ENCODE measurements at places on chromosomes 5 and 9.

GRCh38 chr9:33950371-33950770, 98.3 kb downstream of the UBAP2 start:
- DNase-seq: no peak

GRCh38 chr9:130313103-130313858, 47.7 kb downstream of the HMCN2 start:
- no peak for DNase-seq

DNA sequence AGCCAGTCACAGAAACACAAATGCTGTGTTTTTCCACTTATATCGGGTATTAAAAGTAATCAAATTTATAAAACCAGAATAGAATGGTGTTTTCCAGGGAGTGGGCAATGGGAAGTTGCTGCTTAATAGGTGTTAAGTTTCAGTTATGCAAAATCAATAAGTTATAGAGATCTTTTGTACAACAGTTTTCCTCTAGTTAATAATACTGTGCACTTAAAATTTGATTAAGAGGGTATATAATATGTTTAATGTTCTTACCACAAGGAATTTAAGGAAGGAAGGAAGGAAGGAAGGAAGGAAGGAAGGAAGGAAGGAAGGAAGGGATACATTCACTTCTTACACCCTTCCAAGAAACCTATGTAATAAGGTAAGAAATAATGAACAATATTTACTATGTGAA, 867.7 kb upstream of the CDH6 start:
- no peak for DNase-seq

GRCh38 chr5:179699616-179700237, 960 bp downstream of the CANX start:
- DNase-seq: peak; percentile 40

DNA sequence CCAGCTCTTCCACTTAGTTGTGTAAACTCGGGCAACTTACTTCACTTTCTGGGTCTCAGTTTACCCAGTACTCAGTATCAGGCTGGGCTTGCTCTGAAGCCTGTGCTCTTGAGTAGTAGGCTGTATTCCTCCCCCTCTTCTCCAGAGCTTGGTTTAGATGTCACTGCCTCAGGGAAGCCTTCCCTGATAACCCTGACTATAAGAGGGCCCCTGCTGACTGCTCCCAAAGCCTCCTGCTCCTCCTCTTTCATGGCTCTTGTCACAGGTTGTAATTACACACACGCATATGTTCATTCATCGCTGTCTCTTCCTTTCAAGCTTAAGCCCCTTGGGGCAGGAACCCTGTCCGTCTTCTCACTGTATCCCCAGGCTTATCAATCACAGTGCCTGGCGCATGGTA, 140.2 kb downstream of the RGS3 start:
- DNase-seq: no peak

DNA sequence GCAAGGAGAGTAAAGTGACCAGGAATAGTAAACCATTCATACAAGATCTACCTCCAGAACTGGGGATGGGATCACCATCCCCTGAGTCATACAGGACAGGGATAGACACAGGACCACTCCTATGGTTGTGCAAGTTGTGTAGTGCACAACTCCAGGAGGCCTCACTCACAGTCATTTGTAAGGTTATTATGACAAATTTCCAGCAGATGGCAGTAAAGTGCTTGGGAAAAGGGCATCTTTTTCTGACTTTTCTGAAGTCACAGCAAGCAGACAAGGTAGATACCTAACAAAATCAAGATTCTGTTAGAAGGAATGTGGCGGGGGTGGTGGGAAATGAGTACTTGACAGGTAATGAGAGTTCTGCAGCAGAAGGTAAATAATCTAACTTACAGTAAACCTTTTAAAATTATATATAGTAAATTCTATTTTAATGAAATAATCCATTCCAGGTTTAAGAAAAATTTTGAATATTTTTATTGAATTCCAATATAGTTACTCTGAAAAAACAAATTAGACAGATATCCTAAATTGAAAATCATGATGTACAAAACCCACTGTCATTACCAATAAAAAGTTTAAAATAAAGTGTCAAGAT, 16.7 kb upstream of the KIF27 start:
- DNase-seq: peak; percentile 80

DNA sequence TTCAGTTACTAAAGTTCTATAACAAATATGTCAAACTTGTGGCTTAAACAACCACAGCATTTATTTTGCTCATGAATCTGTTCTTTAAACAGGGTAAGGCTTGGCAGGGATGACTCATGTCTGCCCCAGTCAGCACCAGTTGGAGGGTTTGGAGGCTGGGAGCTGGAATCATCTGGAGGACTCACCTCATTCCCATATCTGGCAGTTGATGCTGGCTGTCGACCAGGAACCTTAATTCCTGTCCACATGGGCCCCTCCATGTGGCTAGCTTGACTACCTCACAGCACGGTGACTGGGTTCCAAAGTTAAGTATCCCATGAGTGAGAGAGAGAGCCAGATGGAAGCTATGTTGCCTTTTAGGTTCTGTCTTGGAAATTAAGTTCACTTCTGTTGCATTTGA, 13.8 kb upstream of the CCL28 start:
- peak; percentile 61 for DNase-seq

DNA sequence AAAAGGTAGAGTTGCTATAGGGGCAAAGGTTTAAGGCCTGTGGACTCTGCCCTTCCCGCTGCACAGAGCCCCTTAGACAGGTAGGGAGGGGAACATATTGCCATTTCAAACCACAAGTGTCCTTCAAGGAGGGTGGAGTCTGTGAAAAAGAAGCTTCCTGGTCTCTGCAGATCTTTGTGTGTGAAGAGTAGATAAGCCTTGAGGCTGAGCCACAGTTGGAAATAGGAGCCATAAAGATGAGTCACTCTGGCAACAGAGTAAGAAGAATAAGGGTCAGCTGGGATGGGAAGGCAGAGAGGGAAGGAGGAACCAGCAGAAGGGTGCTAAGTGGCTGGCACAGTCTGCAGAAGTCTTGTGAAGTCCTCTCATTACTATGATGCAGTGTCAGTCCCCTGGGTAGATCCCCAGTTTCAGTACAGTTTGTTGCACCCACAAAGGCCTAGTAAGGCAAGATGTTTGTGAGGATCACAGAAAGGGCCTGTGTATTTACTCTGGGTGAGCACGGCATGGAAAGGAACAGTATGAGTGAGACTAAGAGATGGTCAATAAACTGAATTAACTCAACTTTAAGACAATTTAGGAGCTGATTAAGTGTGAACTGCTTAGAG, 18.1 kb downstream of the GRXCR2 start:
- peak; percentile 76 for DNase-seq

GRCh38 chr9:126501383-126502331, 112.1 kb upstream of the LMX1B start:
- DNase-seq: no peak

Data from fibroblast of pulmonary artery (primary cell).